ENCODE measurements at places on chromosomes 3 and 15. TPM values are rescaled to one million over a fixed set of nuclear protein-coding genes. Genes with fewer than 3 reads are reported as not detected.

DNA sequence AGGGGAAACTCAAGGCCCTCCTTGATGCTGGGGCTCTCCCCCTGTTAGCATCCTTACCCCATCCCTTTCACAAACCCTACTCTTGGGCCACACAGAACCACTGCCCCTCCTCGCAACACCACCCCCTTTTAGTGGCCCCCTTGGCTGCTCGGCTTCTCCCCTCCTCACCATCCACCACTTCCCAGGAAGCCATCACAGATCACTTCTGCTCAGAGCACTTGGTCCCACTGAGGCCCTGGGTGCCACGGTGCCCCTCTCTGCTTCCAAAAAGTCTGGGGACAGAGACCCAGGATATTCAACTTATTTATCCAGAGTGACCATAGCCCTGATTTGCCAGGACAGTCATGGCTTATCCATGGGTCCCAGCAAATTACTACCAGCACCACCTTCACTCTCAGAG is 2.4 kb downstream of the RHCG start:
- DNase-seq, result no peak

DNA sequence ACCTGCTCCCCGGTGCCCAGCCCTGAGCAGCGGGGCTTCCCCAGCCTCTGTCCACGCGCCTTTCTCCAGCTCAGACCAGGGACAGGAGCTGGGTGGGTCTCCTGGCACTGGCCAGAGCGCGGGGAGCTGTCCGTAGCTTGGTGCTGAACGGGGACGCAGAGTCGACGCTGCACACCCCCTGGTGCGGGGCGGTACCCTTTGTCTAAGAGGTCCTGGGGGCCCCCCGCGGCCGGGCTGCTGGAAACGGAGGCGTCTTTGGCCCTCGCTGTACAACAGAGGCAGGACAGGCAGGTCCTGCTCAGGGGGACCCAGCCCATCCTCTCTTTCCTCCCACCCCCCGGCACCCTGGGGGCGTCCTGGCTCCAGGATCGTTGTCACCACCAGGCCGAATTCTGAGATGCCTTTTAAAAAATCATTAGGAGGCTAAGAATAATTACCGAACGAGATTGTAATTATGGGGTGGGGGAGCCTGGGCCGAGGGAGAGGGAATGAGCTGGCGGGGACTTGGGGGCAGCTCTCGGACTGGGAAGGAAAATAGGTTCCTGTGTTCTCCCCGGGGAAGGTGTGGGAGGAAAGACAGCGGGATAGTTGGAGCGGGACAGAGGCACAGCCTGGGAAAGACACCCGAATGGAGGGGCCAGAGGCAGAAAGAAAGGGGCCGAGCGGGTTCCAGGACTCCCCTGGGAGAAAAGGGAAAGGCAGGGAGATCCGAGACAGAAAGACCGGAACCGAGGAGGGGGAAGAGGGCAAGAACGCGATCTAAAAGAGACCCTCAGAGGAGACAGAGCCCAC is 4.1 kb upstream of the SKOR1 start:
- peak; percentile 63 for DNase-seq

GRCh38 chr3:80580146-80580545 is 812.3 kb upstream of the ROBO1 start:
- DNase-seq, result no peak

GRCh38 chr15:72271895-72272212 is 500 bp downstream of the PARP6 start:
- DNase-seq, result peak; percentile 13

Gene RCCD1
- 19.8 TPM for total RNA-seq

Gene NAALADL2
- 8.7 TPM for total RNA-seq

GRCh38 chr3:107668963-107669362 is 146.2 kb downstream of the BBX start:
- no peak for DNase-seq

GRCh38 chr3:14352002-14352627 is 50.3 kb upstream of the SLC6A6 start:
- peak; percentile 39 for DNase-seq

- no peak for DNase-seq
Measured at GRCh38 chr3:104887069-104887468, 479.6 kb upstream of the ALCAM start.

Gene TNIK
- 7.0 TPM for total RNA-seq

- no peak for DNase-seq
Measured at GRCh38 chr3:197404754-197405153, 106.3 kb upstream of the DLG1 start.

GRCh38 chr3:174618368-174619080 is 240.6 kb upstream of the NAALADL2 start:
- DNase-seq, result no peak

DNA sequence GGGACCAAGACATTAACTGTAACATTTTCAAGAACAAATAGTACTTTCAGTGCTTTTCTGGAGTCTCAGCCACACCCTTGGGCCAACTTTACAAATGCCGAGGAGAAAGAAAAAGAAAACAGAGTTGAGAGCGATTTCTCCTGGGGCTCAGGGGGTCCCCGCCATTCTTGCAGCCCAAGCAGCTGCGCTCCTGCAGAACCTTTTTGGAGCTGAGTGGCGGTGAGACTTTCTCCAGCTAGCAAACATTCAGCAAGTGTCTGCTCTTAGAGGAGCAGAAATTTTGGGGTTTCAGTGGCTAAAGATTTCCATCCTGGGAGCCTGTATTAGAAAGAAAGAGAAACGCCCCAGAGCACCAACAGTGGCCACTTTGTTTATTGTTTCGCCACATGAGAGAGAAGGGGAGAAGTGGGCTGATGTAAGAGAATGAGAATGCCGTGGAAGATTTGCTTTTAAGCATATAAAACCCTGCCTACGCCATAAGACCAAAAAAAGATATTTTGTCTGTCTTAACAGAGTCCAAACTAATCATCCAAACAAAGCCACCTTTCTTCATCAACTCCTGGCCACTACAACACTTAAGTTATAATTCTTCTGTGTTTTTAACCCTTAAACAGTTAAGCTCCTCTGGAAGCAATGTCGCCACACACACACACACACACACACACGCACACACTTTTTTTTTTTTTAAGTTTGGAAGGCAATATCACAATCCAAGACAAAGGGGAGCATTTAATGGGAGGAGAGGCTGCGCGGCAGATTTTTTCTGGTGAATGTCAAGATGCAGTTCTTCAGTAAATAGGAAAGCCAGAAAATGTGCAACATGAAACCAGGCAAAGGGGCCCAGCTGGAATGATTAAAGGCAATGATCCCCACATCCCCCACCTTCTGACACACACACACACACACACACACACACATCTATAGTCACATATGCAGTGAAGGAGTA is 19.2 kb downstream of the EID1 start:
- peak; percentile 21 for DNase-seq

Gene CKMT1A
- 2.2 TPM for total RNA-seq

Gene POMGNT2
- total RNA-seq, result 20.7 TPM

Gene C3orf85
- not detected for total RNA-seq

GRCh38 chr3:61369678-61370077 is 118.4 kb upstream of the FHIT start:
- DNase-seq, result no peak

Gene FBXO40
- not detected for total RNA-seq

Gene KNG1
- total RNA-seq, result not detected

GRCh38 chr3:50161320-50161719 is 6.2 kb downstream of the SEMA3F start:
- DNase-seq, result no peak
